ENCODE measurements at places on chromosomes 3 and 15.

DNA sequence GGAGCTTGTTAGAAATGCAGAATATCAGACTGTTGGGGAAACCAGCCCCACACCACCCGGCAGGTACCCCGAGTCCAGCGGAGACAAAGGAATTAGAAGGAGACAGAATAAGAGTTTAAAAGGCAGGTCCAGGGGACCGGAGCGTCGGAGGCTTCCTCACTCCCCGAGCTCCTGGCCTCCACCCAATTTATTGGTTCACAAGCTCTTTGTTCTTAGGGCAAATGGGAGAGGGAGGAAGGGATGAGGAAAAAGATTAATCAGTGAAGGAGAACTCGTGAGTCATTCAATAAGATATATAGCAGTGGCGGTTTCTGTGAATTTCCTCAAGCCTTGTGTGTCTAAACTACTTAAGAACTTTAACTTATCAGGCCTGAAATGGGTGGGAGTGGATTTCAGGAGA lies 32.1 kb upstream of the WDR72 start:
- DNase-seq = no peak

- DNase-seq = peak; percentile 56
These were observed 187.1 kb downstream of the PDE8A start for GRCh38 chr15:85168642-85169173.

- no peak for DNase-seq
These were observed 32.7 kb downstream of the EBLN2 start for GRCh38 chr3:73094129-73094528.

DNA sequence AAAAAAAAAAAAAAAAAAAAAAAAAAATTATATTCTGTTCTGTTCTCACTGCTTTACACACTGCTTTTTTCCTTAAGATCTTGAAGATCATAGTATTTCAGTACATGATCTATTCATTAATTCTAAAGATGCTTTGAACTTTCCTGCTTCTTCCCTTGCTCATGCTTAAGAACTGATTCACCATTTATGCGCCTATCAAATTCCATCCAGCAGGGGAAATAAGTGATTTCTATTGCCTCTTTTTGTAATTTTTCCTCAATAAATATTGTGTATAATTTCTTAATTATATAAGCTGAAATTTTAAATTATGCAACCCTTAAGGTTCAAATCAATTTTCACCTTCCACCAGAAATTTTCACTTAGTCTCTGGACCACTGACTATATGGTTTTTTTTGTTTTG lies 10.6 kb downstream of the DENND6A start:
- no peak for DNase-seq

- DNase-seq = no peak
These were observed 22.7 kb upstream of the SH3BP5 start for GRCh38 chr3:15355086-15355485.

DNA sequence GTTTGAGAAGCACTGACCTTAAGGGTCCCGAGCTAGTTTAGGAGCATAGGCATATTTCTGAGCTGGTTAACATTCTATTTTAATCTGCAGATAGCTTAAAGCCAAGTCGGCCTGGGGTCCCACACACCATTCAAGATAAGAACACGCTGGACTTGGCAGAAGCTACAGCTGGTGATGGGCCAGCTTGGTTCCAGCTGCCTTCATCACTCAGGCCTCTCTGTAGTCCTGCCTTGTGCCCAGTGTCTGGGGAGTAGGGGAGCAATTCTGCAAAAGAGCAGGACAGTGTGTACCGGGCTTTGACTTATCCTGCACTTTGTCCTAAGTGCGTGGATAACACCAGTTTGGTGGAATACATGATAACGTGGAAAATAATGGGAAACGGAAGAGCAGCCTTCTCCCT lies 164.5 kb downstream of the MEGF11 start:
- DNase-seq = no peak

DNA sequence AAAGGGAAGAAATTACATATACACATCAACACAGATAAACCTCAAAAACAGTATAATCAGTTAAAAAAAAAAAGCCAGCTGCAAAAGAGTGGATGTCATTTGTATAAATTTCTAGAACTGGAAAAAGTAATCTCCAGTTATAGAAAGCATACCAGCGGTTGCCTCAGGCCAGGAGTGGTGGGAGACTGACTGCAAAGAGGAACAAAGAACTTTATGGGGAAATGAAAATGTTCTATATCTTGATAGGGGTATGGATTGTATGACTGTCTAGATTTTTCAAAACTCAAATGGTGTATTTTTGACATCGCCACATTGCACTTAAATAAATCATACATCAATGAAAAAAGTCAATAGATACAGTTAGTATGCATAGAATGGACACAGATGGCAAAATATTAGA lies 241.6 kb downstream of the SCAPER start:
- DNase-seq = no peak

GRCh38 chr3:184672977-184673870 lies 38.6 kb downstream of the MAGEF1 start:
- no peak for DNase-seq

DNA sequence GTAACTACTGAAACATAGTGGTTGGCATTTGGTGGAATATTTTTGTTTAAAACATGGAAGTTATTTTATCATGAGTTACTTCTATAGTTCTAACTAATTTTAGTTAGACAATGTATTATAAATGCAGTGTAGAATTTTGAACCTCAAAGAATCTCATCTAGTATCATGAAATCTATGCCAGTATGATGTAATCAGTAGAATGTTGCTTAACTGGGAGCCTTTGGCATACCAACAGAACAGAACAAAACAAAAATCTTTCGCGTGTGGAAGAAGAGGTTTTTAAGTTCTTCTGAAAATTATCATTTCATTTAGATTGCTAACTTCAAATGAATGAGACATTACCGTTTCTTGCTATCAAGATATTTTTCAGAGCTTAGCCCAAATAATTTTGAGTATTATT lies 98.4 kb upstream of the LRRFIP2 start:
- no peak for DNase-seq

GRCh38 chr3:123405936-123406510 lies 42.9 kb downstream of the ADCY5 start:
- DNase-seq = no peak

GRCh38 chr3:172557515-172558220 lies 34.4 kb upstream of the TNFSF10 start:
- DNase-seq = no peak

DNA sequence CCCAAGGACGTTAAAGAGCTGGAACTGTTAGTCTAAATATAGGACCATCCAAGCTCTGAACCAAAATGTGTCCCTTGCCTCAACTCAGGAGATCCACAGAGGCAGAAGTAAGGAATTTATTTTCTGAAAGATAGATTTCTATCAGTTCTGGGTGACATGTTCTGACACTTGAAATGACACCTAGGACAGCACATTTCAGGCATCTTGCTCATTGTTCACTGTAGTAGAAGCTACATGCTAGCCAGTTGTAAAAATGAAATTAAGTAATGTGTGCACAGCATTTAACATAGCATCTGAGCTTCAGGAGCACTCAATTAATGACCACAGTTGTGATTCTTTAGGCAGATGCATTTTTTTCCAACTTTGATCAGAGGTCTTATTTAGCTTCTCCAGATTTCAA lies 567 bp downstream of the CCR2 start:
- no peak for DNase-seq

DNA sequence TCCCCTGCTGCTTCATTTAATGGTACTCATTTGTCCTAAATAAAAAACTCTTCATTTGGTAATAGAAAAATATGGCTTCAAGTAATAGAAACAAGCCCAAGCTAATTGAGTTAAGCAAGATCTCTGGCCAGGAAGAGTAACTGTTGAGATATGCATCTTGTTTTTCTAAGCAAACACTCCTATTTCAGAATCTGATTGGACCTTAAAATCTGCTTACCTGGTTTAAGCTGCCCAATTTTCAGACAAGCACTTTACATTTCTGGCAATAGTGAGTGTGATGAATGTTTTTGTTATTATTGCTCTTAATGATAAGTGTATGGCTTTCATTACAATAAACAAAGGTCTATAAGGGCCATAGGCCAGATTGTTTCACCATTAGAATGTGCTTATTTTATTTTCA lies 86.2 kb downstream of the CMSS1 start:
- DNase-seq = no peak

DNA sequence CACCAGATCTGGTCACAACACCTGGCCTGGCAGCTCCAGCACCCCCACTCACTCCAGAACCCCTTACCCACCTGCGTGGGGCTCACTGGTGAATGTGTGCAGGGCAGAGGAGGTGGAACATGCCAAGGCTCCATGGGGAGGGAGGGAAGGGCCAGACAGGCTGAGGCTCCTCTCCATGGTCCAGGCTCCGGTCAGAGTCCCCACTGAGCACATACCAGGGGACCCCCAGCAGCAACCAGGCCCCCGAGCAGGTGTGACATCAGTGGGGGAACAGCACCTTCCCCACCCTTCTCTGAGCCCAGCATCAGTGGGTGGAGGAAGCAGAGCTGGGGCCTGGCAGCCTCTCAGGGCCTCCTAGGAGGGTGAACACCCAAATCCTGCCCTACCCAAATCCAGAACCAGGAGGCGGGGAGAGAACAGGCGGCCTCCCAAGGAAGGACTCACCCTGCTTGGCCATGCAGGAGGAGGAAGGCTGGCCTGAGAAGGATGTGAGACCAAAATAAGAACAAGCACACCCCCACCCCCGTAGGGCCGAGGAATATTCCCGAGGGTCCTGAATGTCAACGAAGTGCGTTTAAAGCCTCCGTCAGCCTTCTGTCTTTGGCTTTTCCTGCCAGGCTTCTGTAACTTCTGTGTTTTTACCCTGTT lies 1.1 kb upstream of the GP9 start:
- DNase-seq = no peak

DNA sequence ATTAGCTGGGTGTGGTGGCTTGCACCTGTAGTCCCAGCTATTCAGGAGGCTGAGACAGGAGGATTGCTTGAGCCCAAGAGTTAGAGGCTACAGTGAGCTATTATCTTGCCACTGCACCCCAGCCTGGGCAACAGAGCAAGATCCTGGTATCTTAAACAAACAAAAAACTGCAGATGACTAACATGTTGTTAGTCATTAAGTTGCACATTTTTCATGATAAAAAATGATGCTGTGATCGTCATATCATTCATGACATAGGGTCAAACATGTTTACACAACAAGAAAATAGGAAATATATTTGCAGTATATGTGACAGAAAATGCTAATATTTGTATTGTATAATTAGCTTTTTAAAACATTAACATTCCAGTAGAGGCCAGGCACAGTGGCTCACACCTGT lies 20.2 kb upstream of the DAPK2 start:
- no peak for DNase-seq

GRCh38 chr15:35117543-35118265 lies 32.6 kb upstream of the NANOGP8 start:
- DNase-seq = no peak

GRCh38 chr3:58899953-58900298 lies 149.9 kb downstream of the CFAP20DC start:
- DNase-seq = no peak

GRCh38 chr3:28109829-28110228 lies 131.6 kb upstream of the CMC1 start:
- DNase-seq = no peak

- DNase-seq = no peak
These were observed 269.3 kb downstream of the TBL1XR1 start for GRCh38 chr3:176927706-176928581.

- no peak for DNase-seq
These were observed 311.5 kb downstream of the EDEM1 start for GRCh38 chr3:5498981-5499380.

DNA sequence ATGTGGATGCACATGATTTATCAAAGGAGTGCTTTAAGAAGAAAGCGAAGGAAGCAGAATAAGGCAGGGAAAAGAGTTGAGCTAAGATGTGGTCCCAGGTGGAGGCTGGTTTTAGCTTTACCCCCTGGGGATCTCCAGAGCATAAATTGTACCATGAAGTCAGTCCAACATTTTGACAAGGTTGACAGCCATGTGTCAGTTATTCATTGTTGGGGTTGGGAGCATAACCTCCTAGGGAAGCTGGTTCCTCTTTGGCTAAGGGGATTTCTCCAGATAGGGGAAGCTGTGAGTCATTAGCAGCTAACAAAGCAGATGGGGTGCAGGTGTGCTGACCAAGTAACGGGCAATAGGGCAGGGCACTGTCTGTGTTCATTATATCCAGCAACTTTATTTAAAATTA lies 123.7 kb upstream of the IGSF10 start:
- peak; percentile 18 for DNase-seq

GRCh38 chr15:57500979-57501576 lies 90.6 kb upstream of the MYZAP start:
- DNase-seq = no peak

GRCh38 chr15:58070801-58071418 lies 5.4 kb upstream of the ALDH1A2 start:
- peak; percentile 10 for DNase-seq

GRCh38 chr3:148954981-148955380 lies 36.4 kb upstream of the GYG1 start:
- no peak for DNase-seq

DNA sequence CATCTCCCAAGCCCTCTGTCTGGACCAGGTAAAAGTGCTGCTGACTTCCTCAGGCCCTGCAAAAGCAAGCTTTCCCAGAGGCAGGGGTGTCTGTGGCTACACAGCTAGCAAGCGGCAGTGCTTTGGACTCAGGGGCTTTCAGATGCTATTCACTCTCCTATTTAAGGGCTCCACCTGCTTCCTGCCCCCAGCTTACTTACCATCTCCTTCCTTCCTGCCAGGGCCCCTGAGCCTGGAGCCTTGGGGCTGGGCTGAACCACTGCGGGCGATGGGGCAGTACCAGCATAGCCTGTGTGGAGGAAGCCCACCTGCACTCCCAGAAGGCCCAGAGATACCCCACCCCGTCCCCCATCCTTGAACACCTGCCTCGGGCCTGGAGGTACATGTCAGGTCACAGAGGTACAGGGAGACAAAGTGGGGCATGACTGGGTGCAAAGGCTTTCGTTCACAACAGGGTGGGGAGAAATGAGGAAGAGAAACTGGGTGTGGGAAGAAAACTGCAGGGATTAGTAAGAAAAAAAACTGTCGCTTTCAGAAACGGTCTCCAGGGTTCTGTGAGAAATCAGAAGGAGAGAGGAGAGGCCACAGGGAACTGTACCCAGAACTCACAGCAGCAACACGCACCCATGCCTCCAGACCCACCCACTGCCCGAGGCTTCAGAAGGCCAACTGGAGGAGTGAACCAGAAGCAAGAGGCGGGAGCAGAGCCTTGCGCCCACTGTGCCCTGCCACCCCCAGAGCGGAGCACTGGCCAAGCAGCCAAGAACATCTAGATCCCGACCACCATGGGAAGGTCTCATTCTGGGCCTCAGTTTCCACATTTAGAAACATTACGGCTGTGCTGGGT lies 49.5 kb downstream of the CCDC12 start:
- peak; percentile 86 for DNase-seq

- no peak for DNase-seq
These were observed 10.7 kb downstream of the TADA3 start for GRCh38 chr3:9781551-9781950.

DNA sequence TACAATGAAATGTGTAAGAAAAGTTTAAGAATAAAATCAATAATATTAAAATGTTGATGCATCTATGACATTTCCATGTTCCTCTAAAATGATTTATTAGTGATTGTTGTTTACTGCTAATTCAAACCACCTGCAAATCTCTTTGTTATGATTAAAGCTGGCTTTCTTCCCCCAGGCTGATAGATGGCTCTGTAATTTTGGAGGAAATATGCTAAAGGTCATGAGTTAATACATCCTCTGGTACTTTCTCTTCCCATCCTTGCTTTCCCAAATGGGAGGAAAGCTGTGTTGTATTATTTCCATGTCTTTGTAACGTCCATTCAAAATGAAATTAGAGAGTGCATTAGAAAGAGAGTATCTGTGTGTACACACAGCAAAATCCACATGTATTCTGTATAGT lies 139.5 kb upstream of the TMCO5A start:
- DNase-seq = no peak

All from GM10248 (cell line).